ENCODE measurements at places on chromosomes 2 and 18. TPM values are rescaled to one million over a fixed set of nuclear protein-coding genes. Genes with fewer than 3 reads are reported as not detected.

- DNase-seq, result no peak
Measured at GRCh38 chr18:79525556-79526467, 130.1 kb downstream of the NFATC1 start.

GRCh38 chr18:10100196-10100595, 186.4 kb downstream of the VAPA start:
- DNase-seq, result no peak

PRKAG3 gene
- polyA plus RNA-seq, result not detected

DNA sequence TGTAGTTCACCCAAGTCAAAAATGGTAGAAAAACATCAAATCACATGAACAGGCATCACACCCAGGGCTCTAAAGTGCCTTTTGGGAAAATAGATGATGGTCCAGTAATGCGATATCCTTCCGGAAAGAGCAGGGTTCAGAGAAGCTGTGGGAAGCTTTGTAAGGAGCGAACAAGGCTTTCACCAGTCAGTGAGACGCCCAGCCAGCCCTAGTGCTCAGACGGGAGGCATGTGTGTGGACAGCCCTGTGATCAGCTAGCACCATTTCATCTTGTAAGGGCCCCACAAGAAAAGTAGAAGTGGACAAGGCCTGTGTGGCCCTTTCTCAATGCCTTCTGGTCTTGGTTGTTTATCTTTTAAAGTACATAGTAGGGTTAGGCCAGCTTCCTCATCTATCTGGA, 76.1 kb downstream of the SMIM21 start:
- no peak for DNase-seq

MDH1B gene
- polyA plus RNA-seq, result not detected

DNA sequence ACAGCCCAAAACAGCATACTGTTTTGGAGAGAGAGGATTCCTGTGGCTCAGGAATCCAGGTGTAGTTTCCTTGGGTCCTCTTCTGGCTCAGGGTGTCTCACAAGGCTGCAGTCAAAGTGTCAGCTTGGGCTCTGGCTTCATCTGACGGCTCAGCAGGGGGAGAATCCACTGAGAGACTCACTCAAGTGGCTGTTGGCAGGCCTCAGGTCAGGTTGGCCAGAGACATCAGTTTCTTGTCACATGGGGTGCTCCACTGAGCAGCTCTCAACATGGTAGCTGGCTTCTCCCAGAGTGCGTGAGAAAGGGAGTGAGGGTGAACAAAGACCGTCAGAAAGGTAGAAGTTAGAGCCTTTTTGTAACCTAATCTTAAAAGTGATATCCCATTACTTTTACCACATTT, 168.4 kb downstream of the SOCS6 start:
- DNase-seq, result no peak

DNA sequence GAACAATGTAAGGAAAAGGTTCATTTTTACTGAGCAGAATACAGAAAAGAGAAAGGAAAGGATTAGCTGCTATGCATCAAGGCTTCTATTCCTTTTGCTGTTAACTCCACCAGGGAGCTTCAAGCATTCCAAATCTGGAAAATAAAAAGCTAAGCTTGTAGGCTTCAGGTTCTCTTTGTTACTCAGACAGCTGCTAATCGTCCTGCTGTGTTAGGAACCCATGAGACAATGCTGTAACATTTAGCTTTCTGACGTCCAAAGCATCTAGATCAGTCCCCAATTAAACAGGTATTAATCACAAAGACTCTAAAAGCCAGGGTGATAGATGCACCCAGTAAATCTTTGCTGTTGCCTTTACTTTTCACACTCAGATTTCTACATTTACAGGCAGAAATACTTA, 103.8 kb downstream of the EPHA4 start:
- no peak for DNase-seq
